Muscle of leg (tissue), 16 donors: ENCODE measurements at places on chromosomes 1 and 21. TPM values are rescaled to one million over a fixed set of nuclear protein-coding genes. Genes with fewer than 3 reads are reported as not detected.

The GPATCH4 gene
- 10.6 TPM for total RNA-seq

The EPS8L3 gene
- not detected for total RNA-seq

The ALX3 gene
- not detected for total RNA-seq

The IL19 gene
- not detected for total RNA-seq

The BTBD8 gene
- 3.6 TPM for total RNA-seq

The ZC3H11A gene
- 99.7 TPM for total RNA-seq

The PADI1 gene
- 0.13 TPM for total RNA-seq

The RAP1GAP gene
- 0.62 TPM for total RNA-seq

The S100A7A gene
- not detected for total RNA-seq

GRCh38 chr1:65056866-65057265 is 90.5 kb upstream of the JAK1 start:
- peaks cover 19% of the 10 kb centered on the region for H3K36me3 ChIP-seq
- no peak overlapping the region for H3K27ac ChIP-seq
- H3K27me3 ChIP-seq = no peaks in the 10 kb centered on the region
- H3K4me1 ChIP-seq = no peaks in the 10 kb centered on the region
- no peak overlapping the region for H3K4me3 ChIP-seq
- DNase-seq = no peak

DNA sequence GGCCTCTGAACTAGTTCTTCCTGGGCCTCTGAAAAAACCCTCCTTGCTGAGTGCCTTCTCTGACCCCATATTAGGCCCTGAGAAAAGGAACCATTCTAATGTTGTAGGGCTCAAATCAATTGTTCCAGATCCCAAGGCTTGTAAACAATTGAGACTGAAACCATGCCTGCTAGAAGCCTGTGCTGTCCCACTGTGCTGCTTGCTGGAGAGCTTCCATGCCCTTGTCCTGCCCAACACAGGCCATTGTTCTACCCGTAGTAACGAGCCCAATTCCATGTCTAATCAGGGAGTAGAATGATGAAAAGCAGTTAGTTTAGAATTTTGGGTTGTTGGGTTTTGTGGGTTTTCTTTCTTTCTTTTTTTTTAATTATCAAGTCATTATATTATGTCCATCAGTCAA is 47.4 kb downstream of the ZNF281 start:
- H3K4me3 ChIP-seq = no peak overlapping the region
- DNase-seq = no peak

- H3K4me3 ChIP-seq = no peak overlapping the region
- no peaks in the 10 kb centered on the region for H3K4me1 ChIP-seq
- H3K36me3 ChIP-seq = no peaks in the 10 kb centered on the region
- DNase-seq = no peak
- no peak overlapping the region for H3K27ac ChIP-seq
- peaks cover 11% of the 10 kb centered on the region for H3K27me3 ChIP-seq
Measured at GRCh38 chr1:6972399-6972798, 187.1 kb downstream of the CAMTA1 start.

- H3K36me3 ChIP-seq = no peaks in the 10 kb centered on the region
- DNase-seq = no peak
- no peaks in the 10 kb centered on the region for H3K27me3 ChIP-seq
- H3K4me1 ChIP-seq = no peaks in the 10 kb centered on the region
- no peak overlapping the region for H3K4me3 ChIP-seq
- no peak overlapping the region for H3K27ac ChIP-seq
Measured at GRCh38 chr21:16330908-16331268, 601.1 kb downstream of the USP25 start.

GRCh38 chr1:28601696-28602095 is 9.6 kb downstream of the RAB42 start:
- no peak overlapping the region for H3K27ac ChIP-seq
- H3K27me3 ChIP-seq = no peaks in the 10 kb centered on the region
- DNase-seq = no peak
- no peak overlapping the region for H3K4me3 ChIP-seq
- H3K4me1 ChIP-seq = peaks cover 5% of the 10 kb centered on the region

GRCh38 chr1:208628022-208628914 is 384.1 kb upstream of the PLXNA2 start:
- no peak overlapping the region for H3K27ac ChIP-seq
- H3K4me3 ChIP-seq = no peak overlapping the region
- H3K27me3 ChIP-seq = no peaks in the 10 kb centered on the region
- H3K4me1 ChIP-seq = no peaks in the 10 kb centered on the region

DNA sequence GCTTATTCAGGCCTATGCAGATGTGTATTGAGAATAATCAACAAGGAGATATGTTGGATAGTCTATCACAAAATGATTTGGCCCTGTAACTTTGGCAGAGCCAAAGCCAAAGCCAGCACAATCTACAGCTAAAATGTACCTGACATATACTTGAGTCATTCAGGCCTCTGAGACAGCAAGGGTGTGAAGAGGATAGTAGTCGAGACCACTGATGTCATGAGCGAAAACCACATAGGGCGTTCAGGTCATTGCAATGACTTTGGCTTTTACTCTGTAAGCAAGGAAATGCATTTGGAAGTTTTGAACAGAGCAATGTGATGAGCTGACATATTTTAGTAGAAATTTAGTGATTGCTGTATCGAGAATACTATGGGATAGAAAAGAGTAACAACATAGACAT is 579.6 kb downstream of the AMY1C start:
- no peak overlapping the region for H3K4me3 ChIP-seq
- H3K27ac ChIP-seq = no peak overlapping the region
- H3K36me3 ChIP-seq = no peaks in the 10 kb centered on the region
- no peaks in the 10 kb centered on the region for H3K27me3 ChIP-seq
- no peak for DNase-seq

DNA sequence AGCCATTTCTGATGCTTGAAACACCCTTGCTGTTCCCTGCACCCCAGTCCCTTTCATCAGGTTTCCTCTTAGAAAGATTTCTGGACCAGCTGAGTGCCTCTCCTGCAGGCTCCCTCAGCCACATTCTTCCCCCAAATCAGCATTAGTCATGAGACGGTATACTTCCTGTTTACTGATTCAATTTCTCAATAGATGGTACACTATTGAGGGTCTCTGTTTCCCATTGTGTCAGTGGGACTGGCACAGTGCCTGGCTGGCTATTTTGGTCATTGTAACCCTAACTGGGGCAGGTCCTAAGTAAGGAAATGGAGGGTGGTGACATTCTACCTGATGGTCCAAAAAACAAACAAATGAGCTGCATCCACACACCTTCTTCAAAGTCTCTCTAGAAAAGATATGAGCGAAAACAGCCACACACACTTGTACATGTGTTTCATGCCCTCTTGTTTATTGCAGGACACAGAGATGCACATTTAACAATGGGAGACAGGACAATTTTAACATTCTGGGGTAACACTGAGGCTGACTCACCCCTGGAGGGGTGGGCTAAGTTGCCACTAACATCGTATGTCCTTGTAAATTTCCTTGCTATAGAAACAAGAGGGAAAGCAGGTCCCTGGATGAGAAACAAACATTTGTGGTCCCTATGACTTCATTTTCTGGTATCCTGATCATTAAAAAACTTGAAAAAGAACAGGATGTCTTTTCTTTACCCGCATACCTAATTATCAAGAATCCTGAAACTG is 77.5 kb downstream of the RRAGC start:
- no peaks in the 10 kb centered on the region for H3K36me3 ChIP-seq
- peaks cover 4% of the 10 kb centered on the region for H3K4me1 ChIP-seq
- peaks cover 40% of the 10 kb centered on the region for H3K27me3 ChIP-seq
- no peak for DNase-seq

DNA sequence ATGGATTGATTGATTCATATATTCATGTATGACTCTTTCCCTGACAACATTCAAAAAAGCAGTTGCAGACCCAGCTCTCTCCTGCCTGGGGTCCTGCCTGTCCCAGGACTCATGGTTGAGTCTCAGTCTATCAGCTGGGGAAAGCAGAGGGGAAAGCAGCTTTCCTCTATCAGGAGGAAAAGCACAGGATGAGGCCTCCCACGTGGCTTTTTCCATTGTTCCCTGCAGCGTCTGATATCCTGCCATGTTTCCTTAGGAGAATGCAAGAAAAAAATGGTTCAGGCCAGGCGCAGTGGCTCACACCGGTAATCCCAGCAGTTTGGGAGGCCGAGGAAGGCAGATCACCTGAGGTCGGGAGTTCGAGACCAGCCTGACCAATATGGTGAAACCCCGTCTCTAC is 133.0 kb upstream of the VAMP3 start:
- H3K36me3 ChIP-seq = no peaks in the 10 kb centered on the region
- H3K4me1 ChIP-seq = peaks cover 11% of the 10 kb centered on the region
- DNase-seq = peak; percentile 40

- peaks cover 2% of the 10 kb centered on the region for H3K27me3 ChIP-seq
- H3K4me3 ChIP-seq = no peak overlapping the region
- no peak overlapping the region for H3K27ac ChIP-seq
- H3K36me3 ChIP-seq = no peaks in the 10 kb centered on the region
Measured at GRCh38 chr1:51948491-51948915, 42.0 kb downstream of the RAB3B start.

DNA sequence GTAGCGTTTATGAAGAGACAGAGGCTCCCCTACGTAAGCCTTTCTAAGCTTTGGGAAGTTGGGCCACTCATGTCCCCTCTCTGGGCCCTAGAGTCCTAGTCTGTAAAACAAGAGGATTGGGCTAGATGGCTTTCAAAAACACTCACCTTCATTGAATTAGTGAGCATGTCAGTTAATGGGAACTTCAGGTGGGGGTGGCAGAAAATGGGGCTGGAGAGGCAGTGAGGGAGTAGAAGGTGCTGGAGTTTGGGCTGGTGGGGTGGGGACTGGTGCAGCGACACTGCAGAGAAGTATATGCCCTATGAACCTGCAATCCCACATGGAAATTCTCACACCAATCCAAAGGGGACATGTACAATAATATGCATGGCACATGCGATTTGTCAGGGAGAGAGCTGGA is 182.7 kb downstream of the C1orf94 start:
- H3K36me3 ChIP-seq = no peaks in the 10 kb centered on the region
- H3K27ac ChIP-seq = no peak overlapping the region
- no peaks in the 10 kb centered on the region for H3K27me3 ChIP-seq

- H3K27me3 ChIP-seq = no peaks in the 10 kb centered on the region
- no peaks in the 10 kb centered on the region for H3K36me3 ChIP-seq
- H3K4me1 ChIP-seq = no peaks in the 10 kb centered on the region
- no peak for DNase-seq
Measured at GRCh38 chr1:41981796-41982195, 63.1 kb upstream of the HIVEP3 start.

GRCh38 chr1:24743404-24744211 is 1.6 kb upstream of the CLIC4 start:
- DNase-seq = peak; percentile 53
- H3K27me3 ChIP-seq = no peaks in the 10 kb centered on the region
- peak overlapping the region; percentile 75 for H3K27ac ChIP-seq
- H3K4me3 ChIP-seq = no peak overlapping the region
- H3K36me3 ChIP-seq = no peaks in the 10 kb centered on the region

DNA sequence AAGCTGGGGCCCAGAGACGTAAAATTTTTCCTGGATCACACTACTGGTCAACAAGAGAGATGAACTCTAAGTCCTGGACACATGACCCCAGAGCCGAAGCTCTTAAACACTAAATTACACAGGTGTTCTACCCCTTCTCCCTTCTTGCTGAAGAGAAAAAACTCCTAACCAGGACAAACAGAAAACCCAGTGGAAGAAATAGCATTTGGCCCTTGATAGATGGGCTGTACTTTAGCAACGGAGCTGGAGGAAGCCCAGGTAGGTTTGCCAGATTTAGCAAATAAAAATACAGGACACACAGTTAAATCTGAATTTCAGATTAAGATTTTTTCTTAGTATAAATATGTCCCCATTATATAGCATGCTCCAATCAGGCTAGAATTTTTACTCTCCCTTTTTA is 72.7 kb downstream of the DIRAS3 start:
- no peaks in the 10 kb centered on the region for H3K36me3 ChIP-seq
- no peaks in the 10 kb centered on the region for H3K4me1 ChIP-seq
- DNase-seq = peak; percentile 83
- no peak overlapping the region for H3K4me3 ChIP-seq

DNA sequence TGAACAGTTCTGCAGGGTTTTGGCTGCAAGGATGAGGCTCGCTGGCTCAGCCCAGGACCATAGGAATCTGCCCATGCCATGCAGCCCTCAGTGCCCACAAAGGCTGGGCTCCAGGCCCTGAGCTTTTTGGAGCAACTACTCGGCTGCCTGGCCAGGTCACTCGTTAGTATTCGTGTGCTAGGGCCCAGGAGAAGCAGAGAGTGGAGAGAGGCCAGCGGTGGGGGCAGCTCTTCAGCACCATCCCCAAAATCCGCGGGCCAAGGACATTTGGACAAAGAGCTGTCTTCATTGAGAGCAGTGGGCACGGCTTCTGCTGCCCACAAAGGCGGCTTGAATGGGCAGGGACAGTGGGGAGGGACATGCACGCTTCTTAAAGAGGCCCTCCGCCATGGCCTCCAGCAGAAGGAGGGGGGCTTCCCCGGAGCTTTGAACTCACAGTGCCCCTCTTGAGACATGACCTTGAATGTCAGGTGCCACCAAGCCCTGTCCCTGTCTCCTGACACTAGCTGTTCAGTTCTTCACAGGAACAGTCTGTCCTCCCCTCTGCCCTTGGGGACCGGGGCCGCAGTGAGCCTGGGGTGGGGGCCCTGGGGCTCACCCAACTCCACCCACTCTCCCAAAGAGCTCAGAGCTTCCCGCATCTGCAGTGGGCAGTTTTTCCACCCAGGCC is 106.1 kb upstream of the ARHGEF16 start:
- H3K4me1 ChIP-seq = peaks cover 37% of the 10 kb centered on the region
- H3K27me3 ChIP-seq = peaks cover 13% of the 10 kb centered on the region
- no peak overlapping the region for H3K27ac ChIP-seq
- H3K36me3 ChIP-seq = no peaks in the 10 kb centered on the region
- H3K4me3 ChIP-seq = no peak overlapping the region
